ENCODE measurements at places on chromosomes 4 and X.

GRCh38 chrX:87515836-87516235 lies 1.8 kb upstream of the KLHL4 start:
- no peak for DNase-seq

DNA sequence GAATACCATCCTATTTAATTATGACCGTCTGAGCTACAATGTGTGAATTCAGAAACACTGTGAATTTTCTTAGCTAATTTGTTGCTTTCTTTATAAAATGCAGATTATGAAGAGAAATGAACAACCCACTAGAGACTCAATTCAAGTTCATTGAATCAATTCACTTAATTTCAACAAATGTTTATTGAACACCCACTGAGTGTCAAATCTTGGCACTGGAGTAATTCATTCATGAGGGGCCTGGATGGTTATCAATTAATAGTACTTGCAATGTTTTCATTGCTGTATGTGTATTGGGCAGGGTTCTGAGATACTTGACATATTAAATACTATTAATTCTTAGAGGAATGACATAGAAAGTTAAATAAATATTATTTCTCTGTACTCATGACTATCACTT lies 789.4 kb downstream of the STPG2 start:
- DNase-seq: no peak

- no peak for DNase-seq
Observed at GRCh38 chr4:130178106-130178505, 1082.2 kb downstream of the C4orf33 start.

GRCh38 chrX:53732797-53733196 lies 46.3 kb upstream of the HUWE1 start:
- DNase-seq: no peak
